ENCODE measurements at places on chromosomes 5 and 9. TPM values are rescaled to one million over a fixed set of nuclear protein-coding genes. Genes with fewer than 3 reads are reported as not detected.

The SCGB3A1 gene
- total RNA-seq = not detected

The GABRA1 gene
- not detected for total RNA-seq

The CD14 gene
- 0.56 TPM for total RNA-seq

The TMEM252 gene
- not detected for total RNA-seq

The CAMK4 gene
- 168 TPM for total RNA-seq

The INSYN2B gene
- not detected for total RNA-seq
